Fibroblast of lung (primary cell): ENCODE measurements at places on chromosomes 2 and 18.

GRCh38 chr2:222311978-222312738, 13.4 kb upstream of the PAX3 start:
- DNase-seq, result no peak

- DNase-seq, result peak; percentile 50
These were observed 664 bp downstream of the CCT4 start for GRCh38 chr2:61887717-61888266.

GRCh38 chr2:191625016-191625415, 52.9 kb upstream of the NABP1 start:
- DNase-seq, result peak; percentile 45

DNA sequence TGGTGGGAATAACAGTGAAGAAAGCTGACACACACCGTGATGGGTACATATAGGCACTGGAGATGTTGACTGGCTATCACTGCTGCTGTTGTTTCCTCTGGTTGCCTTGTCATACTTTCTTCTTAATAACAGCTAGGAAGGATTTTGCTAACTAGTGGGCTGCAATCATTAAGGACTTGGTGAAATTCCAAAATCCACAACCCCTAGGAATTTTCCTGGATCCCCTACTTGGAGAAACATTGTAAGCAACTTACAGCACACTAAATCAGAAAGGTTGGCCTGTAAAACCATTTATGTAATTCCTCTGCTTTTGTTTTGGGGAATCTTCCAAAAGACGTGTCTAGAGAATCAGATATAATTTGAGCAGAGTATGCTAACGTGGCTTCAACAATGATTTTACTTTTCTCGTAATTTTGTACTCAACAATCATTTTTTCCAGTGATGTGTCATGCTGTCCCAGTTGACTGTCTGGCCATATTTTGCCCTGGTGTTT, 8.0 kb upstream of the COL3A1 start:
- no peak for DNase-seq
